Renal cortex interstitium (tissue), 15 donors: ENCODE measurements at places on chromosomes 2 and 18. TPM values are rescaled to one million over a fixed set of nuclear protein-coding genes. Genes with fewer than 3 reads are reported as not detected.

- DNase-seq = no peak
Observed at GRCh38 chr2:207970826-207971180, 54.5 kb downstream of the PLEKHM3 start.

GRCh38 chr2:234198976-234199375 is 148.5 kb downstream of the SPP2 start:
- DNase-seq = no peak

DNA sequence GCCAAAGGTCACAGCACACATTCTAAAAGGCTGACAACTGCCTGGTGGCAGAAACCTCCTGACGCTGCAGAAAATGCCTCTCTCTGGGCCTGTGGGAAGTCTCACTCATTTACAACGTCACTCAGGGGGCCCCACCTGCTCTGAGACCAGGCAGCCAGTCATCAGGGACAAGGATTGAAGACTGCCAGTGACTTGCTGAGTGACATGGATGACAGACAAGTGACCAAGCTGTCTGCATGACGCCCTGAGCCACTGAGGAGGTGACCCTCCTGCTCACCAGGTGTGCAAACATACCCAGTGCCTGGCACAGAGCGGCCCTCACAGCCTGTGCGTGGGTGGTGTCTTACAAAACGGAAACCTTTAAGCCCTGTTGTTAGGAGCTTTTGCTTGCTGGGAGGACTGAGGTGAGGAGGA is 392.4 kb downstream of the TNS1 start:
- DNase-seq = no peak

DNA sequence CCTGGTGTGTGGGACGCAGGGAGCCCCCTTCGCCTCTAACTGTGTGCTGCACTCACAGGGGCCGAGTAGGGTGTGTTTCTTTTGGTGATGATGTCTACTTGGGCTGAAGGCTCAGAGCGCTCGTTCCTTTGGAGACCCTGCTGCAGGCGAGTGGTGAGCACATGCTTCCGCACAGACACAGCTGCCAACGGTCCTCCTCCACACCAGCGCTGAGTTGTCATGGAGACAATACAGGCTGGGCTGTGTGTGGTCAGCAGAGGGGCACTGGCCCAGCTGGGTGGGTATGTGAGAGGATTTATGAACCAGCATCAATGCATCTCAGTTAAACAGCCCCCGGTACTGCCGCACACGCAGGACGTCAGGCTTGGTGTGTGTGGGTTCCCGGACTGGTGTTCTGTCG is 143.5 kb downstream of the SH3RF3 start:
- no peak for DNase-seq

DNA sequence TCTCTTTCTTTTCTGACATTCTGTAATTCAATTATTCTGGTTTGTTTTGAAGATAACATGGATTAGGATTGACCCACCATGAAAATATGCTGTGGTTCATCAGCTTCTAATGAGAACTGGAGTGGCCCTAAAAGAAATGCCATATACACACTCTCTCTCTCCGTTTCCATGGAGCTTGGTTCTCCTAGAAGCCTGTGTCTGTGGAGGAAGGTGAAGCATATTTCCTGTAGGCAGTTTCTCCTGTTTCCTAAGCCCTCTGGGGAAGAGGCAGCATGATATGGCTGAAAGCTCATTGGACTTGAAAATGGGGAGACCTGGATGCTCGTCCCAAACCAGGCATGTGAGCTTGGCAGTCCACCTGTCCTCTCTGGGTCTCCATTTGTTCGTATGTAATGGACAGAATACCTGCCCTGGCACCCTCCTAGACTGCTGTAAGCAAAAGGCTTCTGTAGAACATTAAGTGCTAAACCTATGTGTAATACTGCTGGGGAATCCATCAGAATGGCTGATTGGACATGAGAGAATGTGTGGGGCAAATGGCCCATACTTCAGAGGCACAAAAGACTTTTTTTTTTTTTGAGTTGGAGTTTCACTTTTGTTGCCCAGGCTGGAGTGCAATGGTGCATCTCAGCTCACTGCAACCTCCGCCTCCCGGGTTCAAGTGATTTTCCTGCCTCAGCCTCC is 75.3 kb upstream of the PPP1CB start:
- no peak for DNase-seq

- peak; percentile 93 for DNase-seq
Observed at GRCh38 chr18:51029694-51030536, at the start of gene SMAD4. Gene SMAD4, plus strand, starts transcription at chr18:51030213. Its CDS starts 16,834 bp downstream, at chr18:51047047.

- DNase-seq = no peak
Observed at GRCh38 chr2:72062336-72062735, 85.3 kb downstream of the CYP26B1 start.

- no peak for DNase-seq
Observed at GRCh38 chr2:216789081-216789480, 70.8 kb downstream of the TNP1 start.

GRCh38 chr18:62206593-62206992 is 19.5 kb downstream of the RELCH start:
- DNase-seq = no peak

- no peak for DNase-seq
Observed at GRCh38 chr18:40769786-40770185, 1185.2 kb upstream of the PIK3C3 start.

GRCh38 chr2:19114754-19115231 is 243.6 kb downstream of the OSR1 start:
- DNase-seq = no peak

CD8B2 gene
- polyA plus RNA-seq = 0.05 TPM

GCFC2 gene
- polyA plus RNA-seq = 53.2 TPM

EFHD1 gene
- 66.4 TPM for polyA plus RNA-seq
